ENCODE measurements at places on chromosomes 1 and 21.

DNA sequence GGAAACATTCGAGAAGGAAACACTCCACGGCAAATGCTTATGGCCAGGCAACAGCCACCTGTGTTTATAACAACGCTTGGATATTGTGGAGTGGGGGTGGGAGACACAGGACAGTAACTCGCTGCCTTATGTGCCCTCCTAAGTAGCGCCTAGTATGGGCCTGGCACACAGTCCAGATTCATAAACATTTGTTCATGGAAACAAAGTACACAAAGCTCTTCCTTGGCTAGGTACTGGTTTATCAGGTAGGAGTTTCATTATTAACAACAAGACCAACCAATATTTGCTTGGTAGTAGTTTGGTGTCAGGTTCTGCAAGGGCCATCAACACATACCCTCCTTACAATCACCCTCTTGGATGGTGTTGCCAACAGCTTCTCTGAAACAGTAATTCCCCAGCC lies 23.4 kb downstream of the TMCO4 start:
- DNase-seq = no peak

GRCh38 chr21:33121715-33122475 lies 52.0 kb downstream of the OLIG1 start:
- DNase-seq = no peak

DNA sequence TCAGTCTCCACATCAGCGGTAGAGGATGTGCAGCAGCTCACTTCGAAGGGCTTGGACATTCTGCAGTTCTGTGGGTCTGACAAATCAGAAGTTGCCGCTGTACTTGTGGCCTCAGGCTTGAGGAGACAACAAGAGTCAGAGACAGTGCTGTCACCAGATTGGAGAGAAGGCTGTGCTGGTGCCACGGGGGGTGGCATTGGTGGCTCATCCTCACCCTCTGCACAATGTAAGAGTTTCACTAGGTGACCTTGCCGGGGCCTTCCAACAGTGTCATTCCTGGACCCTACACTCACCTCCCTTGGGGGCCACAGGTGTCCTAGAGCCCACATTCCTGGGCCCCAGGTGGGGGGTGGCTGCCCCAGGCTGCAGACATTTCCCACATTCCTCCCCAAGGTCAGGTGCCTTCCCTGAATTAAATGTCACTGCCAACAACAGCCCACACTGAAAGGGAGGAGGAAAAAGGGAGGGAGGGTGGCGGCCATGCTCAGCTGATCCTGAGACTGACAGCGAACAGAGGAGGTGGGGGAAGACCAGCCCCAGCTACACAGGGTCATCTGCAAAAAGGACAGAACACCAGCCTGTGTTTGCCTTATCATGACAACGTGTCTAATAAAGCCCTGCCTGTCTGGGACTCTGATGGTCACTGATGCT lies 46.4 kb downstream of the TMCC2 start:
- no peak for DNase-seq

DNA sequence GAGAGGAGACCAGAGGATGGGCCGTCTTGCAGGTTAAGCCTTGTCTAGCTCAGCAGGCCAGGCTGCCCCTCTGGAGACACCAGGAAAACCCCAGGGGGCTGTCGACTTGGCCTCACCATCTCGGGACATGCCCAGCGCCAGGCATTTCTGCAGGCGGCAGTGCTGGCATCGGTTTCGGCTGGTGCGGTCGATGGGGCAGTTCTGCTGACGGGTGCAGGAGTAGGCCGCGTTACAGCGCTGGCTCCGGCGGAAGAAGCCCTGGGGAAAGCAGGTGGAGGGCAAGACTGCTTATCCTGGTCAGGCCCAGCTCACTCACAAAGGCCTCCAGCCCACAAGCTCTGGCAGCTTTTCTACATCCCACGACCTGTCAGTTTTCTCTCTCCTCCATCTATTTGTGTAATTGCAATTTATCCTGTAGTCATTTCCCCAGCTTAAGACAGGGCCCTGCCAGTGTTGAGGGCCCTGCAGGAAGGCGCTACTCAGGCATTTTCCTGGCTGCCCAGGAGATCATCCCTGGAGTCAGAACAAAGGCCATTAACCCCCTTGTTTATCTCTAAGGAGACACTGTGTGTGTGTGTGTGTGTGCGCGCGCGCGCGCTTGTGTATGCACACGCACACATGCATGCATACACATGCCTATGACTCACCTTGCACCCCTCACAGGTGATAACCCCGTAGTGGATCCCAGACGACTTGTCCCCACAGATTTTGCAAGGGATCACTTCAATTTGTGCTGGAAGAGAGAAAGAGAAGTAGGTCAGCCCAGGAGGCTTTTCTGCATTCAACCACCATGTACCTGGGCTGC lies 11.5 kb upstream of the LINGO4 start:
- DNase-seq = no peak

DNA sequence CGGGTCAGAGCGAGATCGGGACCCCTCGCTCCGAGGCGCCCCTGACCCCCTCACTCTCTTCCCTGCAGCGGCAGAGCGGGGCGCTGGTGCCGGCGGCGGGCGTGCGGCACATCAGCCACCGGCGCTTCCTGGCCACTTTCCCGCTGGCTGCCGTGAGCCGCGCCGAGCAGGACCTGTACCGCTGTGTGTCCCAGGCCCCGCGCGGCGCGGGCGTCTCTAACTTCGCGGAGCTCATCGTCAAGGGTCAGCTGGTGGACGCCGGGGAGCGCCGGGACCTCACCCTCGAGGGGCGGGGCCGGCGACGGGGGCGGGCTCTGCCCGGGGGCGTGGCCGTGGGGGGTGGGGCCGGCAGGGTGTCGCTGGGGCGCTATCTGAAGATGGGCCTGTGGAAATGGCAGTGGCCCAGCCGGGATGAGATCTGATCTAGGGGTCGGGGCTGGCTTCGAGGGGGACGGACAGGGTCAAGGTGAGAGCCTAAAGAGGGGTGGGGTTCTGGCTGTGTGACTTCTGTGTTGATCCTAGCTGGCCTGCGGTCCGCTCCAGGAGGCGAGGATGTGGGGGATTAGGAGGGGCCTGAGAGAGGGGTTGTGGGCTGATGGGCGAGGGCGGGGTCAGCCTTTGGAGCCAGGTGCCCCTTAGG lies 23.6 kb downstream of the PTPRU start:
- DNase-seq = no peak

DNA sequence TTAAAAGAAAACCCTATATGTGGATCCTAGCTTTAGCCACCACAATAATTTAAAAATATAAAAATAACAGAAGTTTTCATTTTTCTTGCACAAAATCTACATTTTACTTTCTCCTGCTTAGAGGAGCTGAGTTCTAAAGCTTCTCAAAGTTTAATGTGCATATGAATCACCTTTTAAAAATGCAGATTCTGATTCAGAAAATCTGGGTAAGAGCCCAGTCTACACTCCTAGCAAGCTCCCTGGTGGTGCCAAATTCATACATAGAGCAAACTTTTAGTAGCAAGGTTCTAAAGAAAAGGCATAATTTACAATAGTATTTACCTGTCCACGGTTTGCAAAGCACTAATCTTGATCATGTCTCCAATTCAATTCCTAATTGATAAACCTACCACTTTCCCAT lies 19.3 kb downstream of the RSBN1 start:
- DNase-seq = no peak

DNA sequence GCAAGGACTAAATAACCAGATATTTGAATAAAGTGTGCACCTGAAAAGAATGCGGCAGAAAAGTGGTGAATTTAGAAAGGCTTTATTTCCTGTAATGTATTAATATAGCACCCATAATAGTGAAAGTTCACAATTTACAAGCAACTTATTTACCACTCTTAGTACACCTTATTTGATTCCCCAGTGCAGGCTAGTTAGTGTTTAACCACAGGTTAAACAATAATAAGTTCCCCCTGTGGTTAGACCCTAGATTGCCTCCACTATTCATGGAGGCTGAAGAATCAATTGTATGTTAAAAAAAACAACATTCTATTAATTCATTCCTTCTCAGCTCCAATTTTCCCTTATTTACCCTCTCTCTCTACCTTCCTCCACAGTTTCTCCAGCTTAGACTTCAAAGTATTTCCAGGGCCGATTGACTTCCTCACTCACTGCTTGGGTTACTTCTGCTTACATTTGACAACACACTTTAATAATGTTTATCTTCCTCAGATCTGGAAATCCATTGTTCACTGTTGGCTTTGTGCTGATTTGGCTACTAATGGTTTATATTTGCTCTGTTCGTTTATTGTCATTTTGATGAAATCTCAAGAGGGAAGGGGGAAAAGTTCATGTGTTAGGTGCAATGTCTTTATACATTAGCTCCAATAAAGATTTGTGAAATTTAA lies 796.3 kb downstream of the BRINP3 start:
- no peak for DNase-seq

DNA sequence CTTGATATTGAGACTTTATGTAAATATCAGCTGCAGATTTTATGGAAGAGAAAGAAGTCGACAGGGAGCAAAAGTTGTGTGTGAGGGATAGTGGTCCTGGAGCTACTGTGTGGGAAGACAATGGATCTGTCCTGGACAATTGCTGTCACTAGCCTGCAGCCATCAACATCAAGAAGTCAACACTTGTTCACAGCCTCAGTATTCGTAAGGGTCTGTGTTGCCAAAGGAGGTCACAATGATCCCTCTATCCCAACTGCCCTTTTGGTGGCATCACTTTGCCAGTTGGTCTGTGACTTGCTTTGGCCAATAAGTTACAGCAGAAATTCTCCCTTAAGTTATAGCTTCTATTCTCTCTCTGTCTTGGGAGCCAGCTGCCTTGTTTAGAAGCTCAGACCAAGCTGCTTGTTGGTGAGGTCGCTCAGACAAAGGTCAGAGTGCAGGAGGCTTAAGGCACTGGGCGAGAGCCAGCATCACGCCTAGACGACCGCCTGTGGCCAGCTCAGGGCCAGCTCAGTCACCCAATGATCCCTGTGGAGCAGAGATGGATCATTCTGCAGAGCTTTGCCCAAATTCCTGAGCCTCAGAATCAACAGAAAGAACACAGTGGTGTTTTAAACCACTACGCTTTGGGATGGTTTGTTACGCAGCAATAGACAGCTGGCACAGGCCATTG lies 134.9 kb downstream of the RHOU start:
- no peak for DNase-seq

DNA sequence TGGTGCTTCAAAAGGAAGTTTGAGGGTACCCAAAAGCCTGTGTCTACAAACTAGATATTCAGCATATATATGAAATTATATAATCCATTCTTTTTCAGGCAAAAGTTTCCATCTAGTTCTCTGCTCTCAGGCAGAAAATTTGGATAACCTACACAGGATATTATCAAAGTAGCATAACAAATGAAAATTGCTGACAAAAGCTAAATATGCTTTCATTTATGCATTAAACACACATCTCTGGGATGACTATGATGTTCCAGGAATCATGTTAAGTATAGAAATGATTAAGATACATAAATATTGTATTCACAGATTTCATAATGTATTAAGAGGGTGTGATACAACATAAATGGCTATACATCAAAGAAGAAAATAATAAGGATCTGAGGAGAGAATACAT lies 92.8 kb downstream of the LRRC53 start:
- no peak for DNase-seq

- DNase-seq = no peak
These were observed 364.7 kb downstream of the SMYD3 start for GRCh38 chr1:246142320-246142893.

GRCh38 chr1:167538657-167539056 lies 14.9 kb downstream of the CREG1 start:
- DNase-seq = no peak

- no peak for DNase-seq
These were observed 113.4 kb downstream of the HUNK start for GRCh38 chr21:31986035-31986856.

GRCh38 chr21:37446552-37446951 lies 80.0 kb downstream of the DYRK1A start:
- DNase-seq = no peak

DNA sequence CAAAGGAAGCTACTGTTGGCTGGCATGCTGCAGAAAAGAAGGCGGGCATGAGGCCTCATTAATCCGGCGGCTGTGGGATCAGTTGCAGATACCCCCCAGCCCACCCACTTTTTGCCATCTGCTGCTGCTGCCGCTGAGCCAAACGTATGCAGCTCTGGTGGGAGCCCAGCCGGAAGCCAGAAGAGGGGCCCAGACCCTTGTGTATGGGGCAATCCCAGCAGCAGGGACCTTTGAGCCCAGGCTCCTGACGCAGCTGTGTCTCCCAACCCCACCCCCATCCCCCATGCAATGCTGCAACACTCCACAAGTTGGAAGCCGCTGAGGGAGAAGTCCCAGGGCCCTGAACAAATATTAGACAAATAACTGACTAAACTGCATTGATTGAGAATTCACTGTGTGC lies 106.0 kb downstream of the ELAVL4 start:
- no peak for DNase-seq

DNA sequence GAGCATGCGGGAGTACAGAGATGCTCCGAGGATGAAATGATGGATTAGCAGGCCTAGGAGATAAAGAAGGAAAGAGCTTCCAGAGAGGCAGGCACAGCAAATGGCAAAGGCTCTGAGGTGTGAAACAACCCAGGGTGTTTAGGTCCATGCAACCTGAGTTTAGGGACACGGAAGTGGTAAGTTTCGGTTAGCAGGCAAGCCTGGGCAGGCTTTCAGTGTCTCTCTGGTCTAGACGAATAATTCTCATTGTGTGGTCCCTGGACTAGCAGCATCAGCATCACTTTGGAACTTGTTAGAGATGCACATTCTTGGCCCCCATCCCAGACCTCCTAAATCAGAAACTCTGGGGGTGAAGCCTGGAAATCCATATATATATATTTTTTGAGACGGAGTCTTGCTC lies 18.6 kb downstream of the NKAIN1 start:
- no peak for DNase-seq

- DNase-seq = no peak
These were observed 243.9 kb downstream of the SDCCAG8 start for GRCh38 chr1:243499711-243500110.

- no peak for DNase-seq
These were observed 241.1 kb upstream of the RAB4A start for GRCh38 chr1:229029879-229030235.

- DNase-seq = no peak
These were observed 55.2 kb downstream of the RNF220 start for GRCh38 chr1:44460107-44460882.

DNA sequence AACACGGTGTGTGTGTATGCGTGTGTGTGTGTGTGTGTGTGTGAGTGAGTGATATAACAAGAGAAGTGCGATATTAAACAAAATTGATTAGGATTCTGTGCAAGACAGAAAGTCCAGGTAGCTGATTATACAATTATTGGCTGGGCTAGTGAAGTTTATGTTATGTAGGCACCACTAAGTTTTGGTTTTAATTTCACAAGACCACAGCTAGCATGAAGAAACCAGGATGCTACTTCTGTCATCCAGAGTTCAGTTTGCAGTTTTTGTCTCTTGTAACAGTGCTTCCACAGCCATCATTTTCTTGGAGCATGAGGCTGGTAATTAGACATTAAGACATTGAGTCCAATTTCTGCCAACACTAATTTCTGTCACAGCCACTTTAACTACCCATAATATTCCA lies 1590.2 kb upstream of the B3GALT2 start:
- no peak for DNase-seq

All from stimulated activated CD4-positive, alpha-beta T cell treated with anti-CD3 and anti-CD28 coated beads, TNF-alpha, amount 100 ng/mL, for 24 hours (primary cell).